ENCODE measurements at places on chromosomes 11 and 22.

DNA sequence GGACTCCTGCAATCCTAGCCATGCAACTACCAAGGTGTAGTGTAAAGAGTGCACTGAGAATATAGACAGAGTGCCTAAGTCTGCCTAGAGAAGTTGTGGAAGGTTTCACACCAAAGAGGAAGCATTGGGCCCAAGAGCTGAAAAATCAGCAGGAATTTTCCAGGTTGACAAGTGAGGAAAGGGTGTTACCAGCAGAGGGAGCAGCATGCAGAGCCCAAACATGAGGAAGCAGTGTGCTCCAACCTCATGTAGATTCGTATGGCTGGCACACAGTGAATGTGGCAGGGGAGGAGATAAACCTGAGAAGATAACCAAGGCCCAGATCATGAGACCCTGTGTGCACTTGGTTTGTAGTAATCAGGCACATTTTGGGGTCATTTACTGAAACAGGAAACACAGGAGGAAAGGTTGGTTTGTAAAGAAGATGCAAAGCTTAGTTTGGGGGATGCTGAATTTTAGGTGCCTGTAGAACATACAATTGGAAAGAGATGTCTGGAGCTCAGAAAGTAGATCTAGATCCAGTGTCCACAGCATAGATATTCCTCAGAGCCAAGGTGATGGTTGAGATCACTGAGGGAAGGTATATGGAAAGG lies 1.7 kb downstream of the HPX start:
- DNase-seq = peak; percentile 41

DNA sequence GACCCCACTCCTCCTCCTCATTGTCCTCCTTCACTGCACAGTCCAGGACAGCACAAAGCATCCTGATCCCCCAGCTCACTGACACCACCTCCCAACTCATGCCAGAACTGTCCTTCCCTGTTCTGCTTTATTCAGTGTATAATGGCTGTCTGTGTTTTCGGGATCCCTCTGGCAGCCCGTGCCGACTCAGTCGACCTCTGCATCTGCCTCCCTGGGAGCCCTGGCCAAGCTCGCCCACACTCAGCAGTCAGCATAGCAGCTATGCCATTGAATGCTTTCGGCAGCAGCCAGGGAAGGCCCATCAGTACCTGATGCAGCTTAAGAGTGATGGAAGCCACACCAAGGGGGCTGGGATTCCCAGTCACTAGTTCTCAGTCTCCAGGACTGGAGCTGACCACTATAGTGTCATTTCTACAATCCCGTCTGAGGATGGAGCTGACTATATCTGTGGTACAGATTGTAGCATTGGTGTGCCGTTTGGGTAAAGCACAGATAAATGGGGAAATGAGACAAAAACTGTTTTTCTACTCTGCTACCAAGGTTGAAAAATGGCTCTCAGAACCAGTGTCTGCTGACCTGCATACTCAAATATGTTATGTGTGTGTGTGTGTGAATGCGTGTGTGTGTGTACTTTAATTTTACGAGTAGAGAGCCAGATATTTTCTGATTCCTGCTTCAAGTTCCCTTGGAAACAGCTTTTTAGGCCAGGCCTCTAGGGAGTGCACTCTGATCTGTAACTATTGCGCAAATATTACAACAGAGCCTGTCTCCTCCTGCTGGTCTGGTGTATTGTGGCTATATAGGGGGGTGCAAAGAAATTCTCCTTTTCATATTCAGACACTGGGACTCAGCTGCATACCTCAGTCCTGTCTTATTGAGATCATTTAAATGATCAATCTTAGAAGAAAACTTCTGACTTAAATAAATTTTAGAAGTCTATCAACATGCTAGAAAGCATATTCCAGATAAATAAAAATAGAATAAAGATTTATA lies 78.8 kb upstream of the TOP3B start:
- DNase-seq = no peak

DNA sequence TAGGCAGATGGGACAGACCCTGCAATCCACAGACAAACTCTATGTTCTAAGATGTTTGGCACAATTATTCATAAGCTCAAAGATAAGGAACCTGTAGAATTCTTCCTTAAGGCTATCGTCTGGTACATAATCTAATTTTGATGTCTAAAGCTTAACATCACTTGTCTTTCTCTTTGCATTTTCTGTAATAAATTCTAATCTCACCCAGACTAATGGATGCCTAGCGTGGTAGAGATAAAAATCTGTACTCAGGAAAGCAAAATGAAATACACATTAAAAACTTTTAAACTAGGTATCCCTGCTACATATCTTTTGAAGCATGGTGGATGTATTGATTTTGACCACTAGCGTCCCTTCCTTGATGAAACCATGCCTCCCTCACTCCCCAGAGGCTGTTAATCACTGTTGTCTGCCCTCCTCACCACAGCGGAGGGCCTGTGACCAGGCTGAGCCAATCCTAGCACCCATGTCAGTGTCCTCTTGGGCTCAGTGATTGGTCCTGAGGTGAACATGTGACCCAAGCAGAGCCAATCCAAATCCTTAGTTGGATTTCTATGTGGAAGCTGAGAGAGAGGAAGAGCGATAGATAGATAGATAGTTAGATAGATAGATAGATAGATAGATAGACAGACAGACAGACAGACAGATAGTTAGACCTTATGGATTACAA lies 82.2 kb upstream of the GRK3 start:
- no peak for DNase-seq

DNA sequence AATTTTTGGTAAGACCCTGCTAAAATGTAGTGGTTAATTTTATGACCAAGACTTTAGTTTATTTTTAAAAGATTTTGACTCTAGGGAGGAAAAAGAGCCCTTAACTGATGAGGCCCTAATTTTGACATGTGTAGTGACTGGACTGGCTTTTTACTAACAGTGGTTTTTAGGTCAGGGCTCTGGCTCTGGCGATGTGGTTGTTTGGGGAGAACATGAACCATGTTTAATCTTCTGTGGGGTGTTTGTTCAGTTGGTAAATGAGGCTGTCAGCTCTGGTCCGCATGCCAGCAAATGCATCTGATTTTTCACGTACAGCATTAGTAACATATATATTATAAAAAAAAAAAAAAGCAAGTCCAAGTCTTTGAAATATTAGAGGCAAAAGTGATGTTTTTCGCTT lies 104.3 kb downstream of the EXT2 start:
- DNase-seq = no peak

DNA sequence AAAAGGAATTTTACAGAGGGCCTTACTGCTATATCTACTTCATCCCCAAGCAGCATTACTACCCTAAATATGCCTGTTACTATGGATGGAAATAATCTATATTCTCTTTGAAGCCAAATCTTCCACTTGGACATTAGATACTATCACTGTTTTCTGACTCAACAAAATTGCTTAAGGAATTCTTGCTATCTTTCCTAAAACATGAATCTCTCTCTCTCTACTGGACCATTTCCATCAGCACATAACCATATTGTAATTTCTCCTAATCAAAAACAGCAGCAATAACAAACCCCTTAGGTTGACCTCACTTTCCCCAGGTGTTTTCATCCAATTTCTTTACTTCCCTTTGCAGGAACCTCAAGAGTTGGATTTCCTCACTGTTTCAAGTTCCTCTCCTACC lies 67.9 kb upstream of the BLID start:
- DNase-seq = no peak

DNA sequence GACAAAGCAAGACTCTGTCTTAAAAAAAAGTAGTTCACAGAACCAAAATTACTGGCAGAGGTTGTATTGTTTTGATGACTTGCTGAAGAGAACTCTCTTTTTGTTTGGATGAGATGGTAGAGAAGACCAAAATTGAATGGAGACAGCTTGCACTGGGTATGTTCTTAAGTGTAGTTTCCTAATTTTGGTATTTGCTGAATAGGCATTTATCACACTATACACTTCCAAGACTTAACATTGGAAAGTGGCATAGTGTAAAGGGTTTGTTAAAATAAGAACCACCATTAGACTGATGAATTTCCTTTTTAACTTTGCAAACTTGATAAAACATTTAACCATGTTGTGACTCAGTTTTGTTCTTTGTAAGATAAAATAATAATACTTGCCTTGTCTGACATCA lies 5.3 kb upstream of the DCUN1D5 start:
- no peak for DNase-seq

GRCh38 chr11:57361926-57362325 lies 19.0 kb downstream of the PRG3 start:
- DNase-seq = no peak

GRCh38 chr11:104049116-104049515 lies 12.7 kb downstream of the DDI1 start:
- DNase-seq = no peak

- no peak for DNase-seq
Measured at GRCh38 chr11:44071157-44071556, 5.1 kb downstream of the ACCS start.

DNA sequence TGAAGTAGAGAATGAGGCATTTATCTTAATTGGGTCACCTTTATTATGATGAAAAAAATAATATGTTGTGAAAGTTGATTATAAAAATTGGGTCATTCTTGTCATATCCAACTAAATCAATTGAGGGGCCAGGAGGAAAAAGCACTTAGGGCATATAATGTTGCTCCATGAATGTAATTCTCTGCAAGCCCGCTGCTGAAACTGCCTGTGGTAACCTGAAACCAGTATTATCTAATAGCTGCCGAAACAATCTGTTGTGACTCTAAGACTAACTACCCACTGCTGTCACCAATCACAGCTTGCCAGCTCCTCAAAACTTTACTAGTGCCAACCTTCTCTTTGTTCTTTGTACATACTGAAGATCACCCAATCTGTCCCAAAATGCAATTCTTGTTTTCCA lies 115.8 kb downstream of the ATG16L2 start:
- DNase-seq = no peak
